ENCODE measurements at places on chromosomes 16 and 17. TPM values are rescaled to one million over a fixed set of nuclear protein-coding genes. Genes with fewer than 3 reads are reported as not detected.
A peak's percentile ranks its signal among the peaks of the same experiment; 100 is the strongest.

DNA sequence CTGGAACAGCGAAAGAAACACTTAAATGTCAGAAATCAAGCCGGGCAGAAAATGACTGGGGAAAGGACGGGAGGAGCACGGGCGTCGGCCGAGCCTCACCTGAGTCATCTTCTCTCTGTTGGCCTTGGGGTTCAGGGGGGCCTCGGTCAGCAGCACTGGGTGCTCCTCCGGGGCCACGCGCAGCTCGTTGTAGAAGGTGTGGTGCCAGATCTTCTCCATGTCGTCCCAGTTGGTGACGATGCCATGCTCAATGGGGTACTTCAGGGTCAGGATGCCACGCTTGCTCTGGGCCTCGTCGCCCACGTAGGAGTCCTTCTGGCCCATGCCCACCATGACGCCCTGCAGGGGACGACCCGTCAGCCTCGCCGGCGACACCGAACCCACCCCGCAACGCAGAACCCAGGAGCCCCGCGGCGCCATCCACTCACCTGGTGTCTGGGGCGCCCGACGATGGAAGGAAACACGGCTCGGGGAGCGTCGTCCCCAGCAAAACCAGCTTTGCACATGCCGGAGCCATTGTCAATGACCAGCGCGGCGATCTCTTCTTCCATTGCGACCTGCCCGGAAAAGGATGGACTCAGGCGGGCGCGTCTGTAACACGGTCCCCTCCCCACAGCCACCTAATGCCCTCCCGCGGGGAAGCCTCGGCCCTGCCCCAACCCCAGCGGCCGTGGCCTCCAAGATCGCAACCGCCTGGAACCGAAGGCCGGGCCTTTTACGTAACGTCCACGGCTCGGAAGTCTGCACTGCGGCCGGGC, 616 bp downstream of the ACTG1 start:
- peaks cover 47% of the 10 kb centered on the region for H3K4me1 ChIP-seq
- DNase-seq, result peak; percentile 56
- H3K4me3 ChIP-seq, result peak overlapping the region; percentile 100
- H3K36me3 ChIP-seq, result peaks cover 36% of the 10 kb centered on the region
- peak overlapping the region; percentile 99 for H3K27ac ChIP-seq

GRCh38 chr16:78778101-78779004, 678.9 kb downstream of the WWOX start:
- H3K4me3 ChIP-seq, result peak overlapping the region; percentile 58
- peaks cover 81% of the 10 kb centered on the region for H3K4me1 ChIP-seq
- H3K27me3 ChIP-seq, result no peaks in the 10 kb centered on the region
- peak; percentile 81 for DNase-seq
- H3K36me3 ChIP-seq, result peaks cover 9% of the 10 kb centered on the region

DNA sequence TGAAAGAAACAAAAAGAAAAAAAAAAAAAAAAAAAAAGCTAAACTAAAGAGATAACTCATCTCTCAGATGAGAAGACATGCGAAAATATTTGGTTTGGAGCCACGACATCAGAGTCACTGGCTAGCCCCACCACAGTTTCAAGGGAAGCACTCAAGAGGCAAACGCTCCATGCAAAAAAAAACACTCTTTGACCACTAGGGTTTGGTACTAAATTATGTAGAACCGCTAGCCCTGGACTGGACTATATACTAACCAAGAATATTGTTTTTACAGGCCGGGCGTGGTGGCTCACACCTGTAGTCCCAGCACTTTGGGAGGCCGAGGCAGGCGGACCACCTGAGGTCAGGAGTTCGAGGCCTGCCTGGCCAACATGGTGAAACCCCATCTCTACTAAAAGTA, 37.3 kb downstream of the METTL16 start:
- H3K27ac ChIP-seq, result no peak overlapping the region
- H3K4me1 ChIP-seq, result no peaks in the 10 kb centered on the region
- no peak overlapping the region for H3K4me3 ChIP-seq
- peaks cover 8% of the 10 kb centered on the region for H3K36me3 ChIP-seq
- no peak for DNase-seq
- no peaks in the 10 kb centered on the region for H3K27me3 ChIP-seq

DNA sequence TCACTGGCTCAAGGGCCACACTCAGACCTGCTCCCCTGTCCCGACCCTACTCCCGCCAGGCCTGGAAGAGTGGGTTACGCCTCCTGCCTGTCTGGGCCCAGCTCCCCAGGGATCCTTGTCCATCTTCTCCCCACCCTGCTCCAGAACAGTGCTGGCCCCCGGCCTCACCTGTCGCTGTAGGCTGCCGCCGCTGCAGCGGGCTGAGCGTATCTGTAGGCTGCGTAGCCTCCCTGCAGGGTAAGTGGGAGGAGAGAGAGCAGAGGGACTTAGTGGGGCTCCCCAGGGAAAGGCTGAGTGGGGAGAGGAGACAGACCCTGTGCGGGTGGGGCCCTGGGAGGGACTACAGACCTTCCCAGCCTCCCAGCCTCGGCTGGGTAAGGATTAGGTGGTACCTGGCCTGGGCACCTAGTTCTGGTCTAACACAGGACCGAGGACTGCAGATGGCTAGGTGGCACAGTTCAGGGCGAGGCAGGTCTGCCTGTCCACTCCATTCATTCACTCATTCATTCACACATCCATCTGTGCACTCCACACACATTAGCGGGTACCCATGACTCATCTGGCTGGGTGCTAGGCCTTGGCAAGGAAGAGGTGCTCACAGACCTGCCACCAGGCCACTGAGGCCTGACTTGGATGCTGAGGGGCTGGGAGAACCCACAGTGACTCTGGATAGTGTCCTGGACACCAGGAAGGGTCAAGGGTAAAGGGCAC, 20.9 kb downstream of the ENGASE start:
- H3K4me1 ChIP-seq, result peaks cover 12% of the 10 kb centered on the region
- H3K4me3 ChIP-seq, result no peak overlapping the region
- no peak for DNase-seq
- H3K27me3 ChIP-seq, result peaks cover 27% of the 10 kb centered on the region
- no peaks in the 10 kb centered on the region for H3K36me3 ChIP-seq

GRCh38 chr16:17228048-17228707, 242.6 kb downstream of the XYLT1 start:
- no peak for DNase-seq
- H3K4me1 ChIP-seq, result peaks cover 11% of the 10 kb centered on the region
- H3K4me3 ChIP-seq, result no peak overlapping the region

GRCh38 chr16:76503091-76503490, 225.9 kb downstream of the CNTNAP4 start:
- H3K36me3 ChIP-seq, result no peaks in the 10 kb centered on the region
- H3K27me3 ChIP-seq, result no peaks in the 10 kb centered on the region
- DNase-seq, result no peak
- H3K4me1 ChIP-seq, result no peaks in the 10 kb centered on the region
- H3K4me3 ChIP-seq, result no peak overlapping the region

DNA sequence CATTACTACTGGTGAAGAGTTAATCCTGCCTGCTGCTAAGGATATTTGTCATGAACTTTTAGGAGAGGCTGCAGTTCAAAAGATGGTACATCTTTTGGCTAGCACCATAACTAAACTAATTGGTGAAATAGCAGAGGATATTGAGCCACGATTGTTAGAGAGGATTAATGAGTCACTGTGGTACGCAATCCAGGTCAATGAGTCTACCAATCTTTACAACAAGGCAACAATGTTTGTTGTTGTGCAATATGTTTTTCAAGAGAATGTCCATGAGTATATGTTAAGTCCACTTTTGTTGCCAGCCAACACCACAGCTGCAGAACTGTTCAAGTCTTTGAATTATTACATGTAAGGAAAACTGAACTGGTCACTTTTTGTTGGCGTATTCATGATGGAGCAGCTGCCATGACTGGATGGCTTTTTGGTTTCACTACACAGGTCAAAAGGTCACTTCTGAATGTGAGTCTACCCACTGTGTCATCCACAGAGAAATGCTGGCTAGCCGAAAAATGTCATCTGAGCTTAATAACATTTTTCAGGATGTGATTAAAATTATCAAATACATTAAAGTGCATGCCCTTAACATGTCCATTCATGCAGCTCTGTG, 402.6 kb upstream of the KIF2B start:
- H3K27me3 ChIP-seq, result no peaks in the 10 kb centered on the region
- no peaks in the 10 kb centered on the region for H3K4me1 ChIP-seq
- H3K27ac ChIP-seq, result no peak overlapping the region
- no peak overlapping the region for H3K4me3 ChIP-seq
- H3K36me3 ChIP-seq, result peaks cover 2% of the 10 kb centered on the region
- no peak for DNase-seq

GRCh38 chr16:89383095-89384003, 107.0 kb downstream of the ANKRD11 start:
- no peaks in the 10 kb centered on the region for H3K27me3 ChIP-seq
- H3K27ac ChIP-seq, result peak overlapping the region; percentile 81
- H3K36me3 ChIP-seq, result peaks cover 14% of the 10 kb centered on the region

DNA sequence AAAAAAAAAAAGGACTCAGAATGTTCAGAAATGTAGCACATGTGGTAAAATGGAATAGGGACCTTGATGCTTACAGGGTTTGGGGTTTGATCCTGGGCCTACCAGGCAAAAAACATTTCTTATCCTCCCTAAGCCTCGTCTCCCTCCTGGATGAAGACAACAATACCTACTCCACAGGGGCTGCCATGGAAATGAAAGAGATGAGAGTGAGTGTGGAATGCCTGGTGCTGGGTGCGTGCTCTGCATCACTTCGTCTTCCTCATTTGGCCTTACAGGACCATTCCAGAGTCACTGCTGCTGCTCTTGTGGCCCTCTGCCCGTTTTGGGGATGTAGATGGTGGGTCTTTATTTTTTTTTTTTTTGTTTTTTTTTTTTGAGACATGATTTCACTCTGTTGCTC, 692.9 kb upstream of the EEF2KMT start:
- no peaks in the 10 kb centered on the region for H3K27me3 ChIP-seq
- H3K27ac ChIP-seq, result no peak overlapping the region
- H3K4me1 ChIP-seq, result no peaks in the 10 kb centered on the region
- no peak overlapping the region for H3K4me3 ChIP-seq
- no peaks in the 10 kb centered on the region for H3K36me3 ChIP-seq

DNA sequence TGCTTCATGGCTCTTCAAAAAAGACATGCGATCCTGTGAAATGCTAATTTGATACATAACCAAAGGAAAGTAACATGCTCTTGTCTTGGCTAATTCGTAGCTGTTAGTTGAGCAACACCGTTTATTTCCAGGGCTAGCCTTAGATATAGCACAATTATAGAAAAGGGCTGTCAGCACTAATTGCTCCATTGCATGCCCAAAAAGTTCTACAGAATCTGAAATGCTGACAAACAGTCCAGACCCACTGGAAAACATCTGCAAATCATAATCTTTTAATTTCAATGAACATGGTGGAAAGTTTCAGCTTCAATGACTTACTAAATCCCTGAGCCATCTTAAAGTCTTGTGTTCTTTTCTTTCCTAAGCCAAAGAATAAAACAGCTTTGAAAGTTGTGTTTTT, 42.9 kb upstream of the NUDT7 start:
- DNase-seq, result no peak
- H3K27me3 ChIP-seq, result no peaks in the 10 kb centered on the region
- no peak overlapping the region for H3K27ac ChIP-seq
- no peaks in the 10 kb centered on the region for H3K36me3 ChIP-seq

DNA sequence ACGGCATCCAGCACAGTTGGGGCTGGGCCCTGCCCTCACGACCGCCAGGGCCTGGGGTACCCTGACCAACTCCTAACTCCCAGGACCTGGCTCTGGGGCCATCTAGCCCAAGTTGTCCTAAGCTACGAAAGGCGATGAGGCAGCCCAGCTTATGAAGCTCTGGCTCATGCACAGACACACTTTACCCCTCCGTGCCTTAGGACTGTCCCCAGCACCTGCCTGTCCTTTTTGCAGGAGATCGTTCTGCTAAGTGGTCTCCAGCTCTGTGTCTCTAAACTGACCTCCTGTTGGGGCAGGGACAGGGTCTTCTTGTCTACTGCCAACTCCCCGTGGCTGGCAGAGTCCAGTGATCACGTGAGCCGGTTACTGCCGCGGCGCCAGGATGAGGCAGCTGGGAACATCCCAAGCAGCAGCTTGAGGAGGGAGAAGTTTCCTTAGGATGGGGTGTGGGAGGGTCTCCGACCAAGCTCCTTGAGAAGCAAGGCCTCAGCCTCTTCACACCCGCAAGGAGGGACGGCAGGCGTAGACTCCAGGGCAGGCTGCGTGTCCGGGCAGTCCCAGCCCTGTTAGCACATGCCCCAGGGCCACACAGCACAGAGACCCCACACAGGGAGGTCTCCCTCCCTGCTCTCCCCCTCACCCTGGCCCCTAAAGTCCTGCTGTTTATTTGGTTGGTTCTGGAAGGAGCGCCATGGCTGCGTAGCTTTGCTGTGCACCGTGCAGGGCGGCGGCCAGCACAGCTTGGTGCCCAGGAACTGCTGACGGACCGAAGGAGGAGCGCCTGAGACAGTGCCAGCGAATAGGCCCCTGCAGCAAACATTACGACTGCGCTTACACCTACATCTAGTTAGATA, 16.4 kb upstream of the METRNL start:
- no peaks in the 10 kb centered on the region for H3K4me1 ChIP-seq
- H3K27ac ChIP-seq, result no peak overlapping the region
- no peak for DNase-seq
- no peak overlapping the region for H3K4me3 ChIP-seq

GRCh38 chr16:70635336-70636016, 10.9 kb upstream of the IL34 start:
- no peaks in the 10 kb centered on the region for H3K27me3 ChIP-seq
- no peak overlapping the region for H3K4me3 ChIP-seq
- H3K27ac ChIP-seq, result no peak overlapping the region
- no peak for DNase-seq

MOSMO gene
- total RNA-seq, result 16.3 TPM

CA5A gene
- 0.22 TPM for total RNA-seq

PDILT gene
- total RNA-seq, result not detected

TNRC6C gene
- 30.5 TPM for total RNA-seq

TM4SF5 gene
- not detected for total RNA-seq

KRT33A gene
- not detected for total RNA-seq

DNAAF8 gene
- not detected for total RNA-seq

GTF3C1 gene
- total RNA-seq, result 61.1 TPM

KCNH4 gene
- total RNA-seq, result 0.26 TPM

TP53TG3F gene
- total RNA-seq, result not detected

Measured in activated T-cell treated with anti-CD3 and anti-CD28 coated beads, Interleukin-2, amount 50 U/mL, for 72 hours (primary cell).